ENCODE measurements at places on chromosomes 13 and 19.

DNA sequence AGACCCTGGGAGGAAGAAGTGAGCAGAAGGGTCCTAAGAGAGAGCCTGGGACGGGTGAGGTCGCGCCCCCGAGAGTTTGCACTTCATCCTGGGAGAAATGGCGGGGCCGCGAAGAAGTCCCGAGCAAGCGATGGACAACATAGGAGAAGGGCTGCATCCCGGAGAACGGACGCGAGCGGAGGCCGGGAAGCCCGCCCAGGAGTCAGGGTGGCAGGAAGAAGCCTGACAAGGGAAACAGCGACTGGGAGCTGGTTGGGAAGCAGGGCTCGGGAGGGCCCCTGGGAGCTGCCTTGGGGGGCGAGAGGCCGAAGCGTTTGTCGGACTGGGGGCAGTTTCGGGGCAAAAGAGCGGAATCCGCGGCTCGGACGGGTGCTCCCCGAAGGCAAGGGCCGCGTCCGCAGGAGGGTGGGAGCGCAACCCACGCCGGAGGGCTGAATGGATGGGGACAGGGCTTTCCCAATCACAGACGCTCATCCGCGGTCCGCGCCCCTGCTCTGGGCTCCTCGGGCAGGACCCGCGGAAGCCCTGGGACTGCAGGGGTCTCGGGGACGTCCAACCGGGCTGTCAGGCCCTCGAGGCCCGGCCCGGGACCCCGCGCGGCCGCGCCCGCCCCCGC is 469 bp downstream of the ABHD17A start:
- DNase-seq, result no peak

- DNase-seq, result no peak
These were observed 3.5 kb upstream of the CIRBP start for GRCh38 chr19:1265615-1266128.

DNA sequence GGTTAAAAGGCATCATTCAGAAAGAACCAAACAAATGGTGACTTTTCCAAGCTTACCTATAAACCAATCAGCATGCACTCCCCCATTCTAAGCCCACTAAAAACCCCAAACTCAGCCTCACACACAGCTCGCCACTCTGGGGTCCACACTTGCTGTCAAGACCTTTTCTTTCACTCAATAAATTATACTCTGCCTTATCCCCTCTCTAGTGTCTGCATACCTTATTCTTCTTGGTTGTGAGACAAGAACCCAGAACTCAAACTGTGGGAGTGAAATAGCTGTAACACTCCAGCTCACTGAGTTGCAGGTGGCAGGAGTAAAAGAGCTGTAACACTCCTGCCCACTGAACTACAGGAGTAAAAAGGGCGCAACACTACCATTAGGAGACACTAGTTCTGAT is 559.0 kb downstream of the TBC1D4 start:
- no peak for DNase-seq

DNA sequence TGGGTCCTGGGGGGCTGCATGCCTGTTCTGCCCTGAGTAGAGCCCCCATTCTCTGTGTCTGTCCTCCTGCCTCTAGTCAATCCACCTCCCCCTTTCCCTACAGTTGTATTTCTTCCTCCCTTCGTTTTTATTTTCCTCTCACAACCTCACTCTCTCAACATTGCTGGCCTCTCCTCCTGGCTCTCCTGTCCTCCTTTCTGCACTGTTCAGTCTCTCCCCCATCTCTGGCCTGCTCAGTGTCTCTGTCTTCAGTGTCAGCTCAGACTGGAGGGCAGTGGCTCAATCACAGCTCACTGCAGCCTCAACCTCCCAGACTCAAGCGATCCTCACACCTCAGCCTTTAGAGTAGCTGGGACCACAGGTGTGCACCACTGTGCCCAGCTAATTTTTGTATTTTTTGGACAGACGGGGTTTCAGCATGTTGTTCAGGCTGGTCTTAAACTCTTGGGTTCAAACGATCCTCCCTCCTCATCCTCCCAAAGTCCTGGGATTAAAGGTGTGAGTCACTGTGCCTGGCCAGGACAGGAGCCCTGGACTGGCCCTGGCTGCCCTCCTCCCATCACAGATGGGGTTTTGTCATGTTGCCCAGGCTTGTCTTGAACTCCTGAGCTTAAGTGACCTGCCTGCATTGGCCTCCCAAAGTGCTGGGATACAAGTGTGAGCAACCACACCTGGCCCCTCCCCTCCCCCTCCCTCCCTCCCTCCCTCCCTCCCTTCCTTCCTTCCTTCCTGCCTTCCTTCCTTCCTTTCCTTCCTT is 32.0 kb upstream of the IGFL1 start:
- no peak for DNase-seq

DNA sequence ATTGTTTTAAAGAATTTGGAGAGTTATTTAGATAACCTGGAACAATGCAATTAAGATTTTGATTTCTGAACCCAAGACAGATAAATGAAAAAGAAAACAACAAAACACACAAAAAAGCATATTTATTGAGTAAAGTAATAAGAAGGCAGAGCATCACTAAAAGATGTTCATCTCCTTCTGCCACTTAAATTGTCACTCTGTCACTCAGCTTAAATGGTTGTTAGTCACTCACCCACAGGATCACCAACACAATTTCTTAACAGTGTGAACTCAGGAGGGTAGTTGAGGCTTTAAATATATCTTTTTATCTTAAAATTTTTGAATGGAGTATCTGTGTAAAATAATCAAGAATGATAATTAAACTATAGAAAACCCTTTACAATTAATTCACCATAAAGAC is 1215.5 kb upstream of the PCDH20 start:
- no peak for DNase-seq

DNA sequence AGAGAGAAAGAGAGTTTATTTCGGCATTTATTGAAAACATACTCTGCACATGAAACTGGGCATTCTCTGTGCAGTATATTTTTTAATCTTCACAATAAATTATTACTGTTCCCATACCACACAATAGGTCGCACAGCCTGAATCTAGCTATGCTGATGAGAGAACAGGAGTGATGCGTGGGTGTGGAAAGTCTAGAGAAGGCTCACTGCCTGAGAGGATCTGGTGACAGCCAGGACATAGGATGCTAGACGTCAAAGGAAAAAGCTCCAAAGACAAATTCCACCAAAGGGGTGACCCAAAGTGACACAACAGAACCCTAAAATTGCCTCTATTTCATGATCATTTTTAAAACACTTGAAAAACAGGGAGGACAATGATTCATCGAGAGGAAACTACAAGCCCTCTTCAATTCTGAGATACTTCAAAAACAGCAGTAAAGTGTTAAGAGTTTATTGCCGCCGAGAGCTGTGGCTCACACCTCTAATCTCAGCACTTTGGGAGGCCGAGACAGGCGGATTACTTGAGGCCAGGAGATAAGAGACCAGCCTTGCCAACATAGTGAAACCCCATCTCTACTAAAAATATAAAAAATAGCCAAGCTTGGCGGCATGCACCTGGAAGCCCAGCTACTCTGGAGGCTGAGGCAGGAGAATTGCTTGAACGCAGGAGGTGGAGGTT is 189.6 kb upstream of the NBEA start:
- no peak for DNase-seq

DNA sequence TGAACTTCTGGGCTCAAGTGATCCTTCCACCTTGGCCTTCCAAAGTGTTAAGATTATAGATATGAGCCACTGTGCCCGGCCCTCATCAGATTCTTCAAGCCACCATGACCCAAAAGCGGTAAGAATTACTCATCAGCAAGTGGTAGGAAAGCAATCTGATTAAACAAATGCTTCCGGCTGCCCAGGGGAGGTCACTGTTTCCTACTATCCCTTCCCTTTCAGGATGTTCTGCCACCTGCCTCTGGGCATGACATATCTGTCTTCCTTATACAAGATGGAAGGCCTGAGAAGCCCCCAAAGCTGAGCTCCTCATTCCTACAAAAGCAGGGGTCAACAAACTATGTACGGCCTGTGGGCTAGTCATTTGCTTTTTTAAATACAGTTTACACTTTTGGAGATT is 7.0 kb downstream of the ABHD8 start:
- no peak for DNase-seq

DNA sequence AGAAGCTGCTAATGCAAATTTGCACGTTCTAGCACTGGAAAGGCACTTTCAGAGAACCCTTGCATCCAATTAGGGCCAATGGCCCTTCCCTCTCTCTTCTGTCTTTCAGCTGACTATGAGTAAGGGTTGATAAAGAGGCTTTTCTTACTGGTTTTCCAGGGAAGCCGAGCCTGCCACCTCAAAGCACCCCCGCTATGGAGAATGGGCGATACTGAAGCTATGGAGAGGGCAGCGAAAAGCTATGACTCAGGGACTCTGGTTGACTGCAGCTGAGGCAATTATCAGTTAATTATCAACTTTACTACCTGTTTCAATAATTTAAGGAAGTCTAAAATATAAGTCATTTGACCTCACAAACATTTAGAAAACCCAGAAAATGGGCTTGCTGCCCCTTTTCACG is 115.8 kb downstream of the TRPC4 start:
- DNase-seq, result no peak

- no peak for DNase-seq
These were observed 25.3 kb downstream of the FBXO27 start for GRCh38 chr19:39007096-39007495.

GRCh38 chr19:29842471-29843179 is 30.8 kb downstream of the CCNE1 start:
- DNase-seq, result no peak

GRCh38 chr19:4102339-4103079 is 21.4 kb downstream of the MAP2K2 start:
- no peak for DNase-seq

DNA sequence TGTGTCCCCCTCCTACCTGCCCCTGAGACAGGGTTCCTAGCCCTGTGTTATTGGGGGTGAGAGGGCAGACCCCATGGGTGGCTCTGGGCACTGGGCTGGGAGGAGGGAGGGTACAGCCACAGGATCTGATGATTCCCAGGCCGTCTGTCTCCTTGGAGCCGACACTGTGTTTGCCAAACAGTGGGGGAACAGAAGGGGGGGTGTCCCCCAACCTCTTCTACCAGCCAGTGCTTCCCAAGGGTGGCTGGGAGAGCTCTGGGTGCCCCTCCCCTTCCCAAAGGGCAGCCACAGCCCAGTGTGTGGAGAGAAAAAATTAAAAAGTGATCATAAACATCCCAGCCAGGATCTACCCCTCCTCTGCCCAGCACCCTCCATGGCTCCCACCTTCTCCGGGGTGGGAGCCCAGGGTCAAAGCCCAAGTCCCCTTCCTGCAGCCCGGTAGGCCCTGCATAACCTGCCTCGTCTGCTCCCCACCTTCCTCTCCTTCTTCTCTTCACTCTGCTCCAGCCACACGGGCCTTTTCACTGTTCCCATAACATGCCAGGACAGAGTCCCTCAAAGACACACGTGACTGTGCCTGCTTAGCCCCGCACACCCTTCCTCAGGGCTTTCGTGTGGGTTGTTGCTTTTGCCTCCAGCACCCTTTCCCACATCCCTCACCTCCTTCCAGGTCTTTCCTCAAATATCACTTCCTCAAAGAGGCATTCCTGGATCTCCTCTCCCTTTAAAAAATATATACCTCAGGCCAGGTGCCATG is 1.4 kb upstream of the PLIN4 start:
- no peak for DNase-seq

DNA sequence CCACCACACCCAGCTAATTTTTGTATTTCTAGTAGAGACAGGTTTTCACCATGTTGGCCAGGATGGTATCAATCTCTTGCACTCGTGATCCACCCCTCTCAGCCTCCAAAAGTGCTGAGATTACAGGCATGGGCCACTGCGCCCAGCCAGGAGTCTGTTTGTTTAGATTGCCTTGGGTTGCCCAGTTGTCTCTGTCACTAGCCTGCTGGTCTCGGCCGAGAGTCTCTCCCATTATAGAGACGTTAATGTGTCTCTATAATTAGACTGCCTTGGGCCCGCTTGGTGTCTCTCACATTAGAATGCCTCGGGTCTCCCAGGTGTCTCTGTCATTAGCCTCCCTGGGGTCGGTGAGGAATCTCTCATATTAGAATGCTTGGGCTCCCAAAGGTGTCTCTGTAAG is 1533.6 kb downstream of the UQCRFS1 start:
- no peak for DNase-seq

- DNase-seq, result no peak
These were observed 526 bp downstream of the NFIX start for GRCh38 chr19:12995596-12996405.

- DNase-seq, result no peak
These were observed 324.9 kb upstream of the GPC6 start for GRCh38 chr13:92901739-92902138.

GRCh38 chr13:106474912-106475311 is 60.5 kb downstream of the EFNB2 start:
- DNase-seq, result no peak

DNA sequence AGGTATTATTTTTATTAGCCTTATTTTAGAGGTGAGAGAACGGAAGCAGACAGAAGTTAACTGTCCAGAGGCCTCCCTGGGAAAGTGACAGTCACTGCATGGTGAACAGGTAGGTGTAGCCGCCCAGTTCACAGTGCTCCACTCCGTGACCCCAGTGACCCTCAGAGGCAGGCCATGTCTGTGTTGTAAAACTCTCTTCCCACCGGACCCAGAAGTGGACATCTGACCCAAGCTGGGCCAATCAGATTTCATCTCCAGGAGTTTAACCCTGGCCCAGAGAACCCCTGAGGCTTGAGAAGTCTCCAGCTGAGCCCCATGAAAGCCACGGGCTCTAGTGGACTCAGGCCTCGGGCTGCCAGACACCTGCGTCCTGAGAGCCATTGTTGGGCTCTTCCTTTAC is 83.6 kb upstream of the FARP1 start:
- DNase-seq, result no peak

GRCh38 chr13:20801707-20802106 is 27.9 kb upstream of the EEF1AKMT1 start:
- no peak for DNase-seq

- DNase-seq, result no peak
These were observed 3.8 kb downstream of the C13orf46 start for GRCh38 chr13:113969973-113970611.

DNA sequence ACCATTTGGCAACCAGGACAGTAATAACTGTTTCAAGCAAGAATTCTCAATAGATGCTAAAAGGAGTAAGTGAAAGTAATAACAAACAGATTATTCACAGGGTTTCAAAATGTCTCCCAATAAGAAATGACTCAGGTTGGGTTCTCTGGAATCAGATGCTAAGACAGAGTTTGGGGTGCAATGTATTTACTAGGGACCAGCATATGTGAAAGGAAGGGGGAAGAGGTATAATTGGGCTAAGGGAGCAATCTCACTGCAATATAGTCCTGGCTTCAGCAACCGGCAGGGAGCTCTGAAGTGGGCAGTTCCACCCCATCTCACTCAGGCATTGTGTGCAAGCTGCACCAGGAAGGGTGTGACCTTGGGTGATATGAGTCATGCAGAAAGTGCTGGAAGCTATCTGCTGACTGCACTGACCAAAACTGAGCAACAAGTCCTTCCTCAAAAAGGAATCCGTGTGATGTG is 23.4 kb downstream of the ZDHHC20 start:
- peak; percentile 12 for DNase-seq

DNA sequence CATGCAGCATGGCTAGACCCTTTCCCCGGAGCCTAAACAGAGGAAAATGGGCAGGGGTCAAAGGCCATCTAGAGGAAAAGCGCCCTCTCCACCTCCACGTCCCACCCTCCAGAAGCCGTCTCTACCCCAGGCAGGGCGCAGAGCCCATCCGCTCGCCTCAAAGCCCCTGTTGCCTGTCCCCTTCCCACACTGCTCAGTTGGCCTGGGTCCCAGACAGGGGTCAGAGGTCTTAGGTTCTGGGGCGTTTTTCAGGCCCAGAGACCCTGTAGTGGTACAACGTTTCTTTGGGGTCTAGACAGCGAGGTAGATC is 285 bp downstream of the TMEM143 start:
- DNase-seq, result no peak
